A549 (cell line): ENCODE measurements at places on chromosomes 7 and 10. TPM values are rescaled to one million over a fixed set of nuclear protein-coding genes. Genes with fewer than 3 reads are reported as not detected.

Gene SLC26A5
- polyA plus RNA-seq = not detected in 3 replicates

Gene POLR2J2
- polyA plus RNA-seq = 0.19 to 0.53 TPM (median 0.43 TPM) in 3 replicates

Gene HHEX
- 16.0 to 18.4 TPM (median 18.1 TPM) in 3 replicates for polyA plus RNA-seq

Gene MRPL32
- 75.0 to 80.8 TPM (median 76.0 TPM) in 3 replicates for polyA plus RNA-seq

Gene MMP21
- polyA plus RNA-seq = 0.04 TPM in 2 of 3 replicates, not detected in the other

- peak; percentile 32 for DNase-seq
Measured at GRCh38 chr7:135508883-135509588, 866 bp downstream of the CNOT4 start.

DNA sequence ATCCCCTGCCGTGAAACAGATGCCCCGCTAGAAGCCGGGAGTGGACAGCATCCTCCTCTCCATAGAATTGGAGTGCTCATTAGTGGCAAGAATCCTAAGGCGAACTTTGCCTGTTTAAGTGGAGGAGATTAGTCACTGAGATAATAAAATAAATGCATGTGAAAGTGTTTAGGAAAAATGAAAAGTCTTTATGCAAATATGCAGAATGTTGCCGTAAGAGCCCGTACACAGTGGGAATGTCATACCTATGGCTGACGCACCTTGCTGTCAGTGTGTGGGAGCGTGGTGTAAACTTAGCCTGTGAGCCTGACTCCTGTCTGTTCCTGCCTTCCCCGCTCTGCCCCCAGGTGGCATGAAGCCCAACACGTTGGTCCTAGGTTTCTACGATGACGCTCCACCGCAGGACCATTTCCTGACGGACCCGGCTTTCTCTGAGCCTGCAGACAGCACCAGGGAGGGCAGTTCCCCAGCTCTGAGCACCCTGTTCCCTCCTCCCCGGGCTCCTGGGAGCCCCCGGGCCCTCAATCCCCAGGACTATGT lies 1.7 kb upstream of the TRIP6 start:
- DNase-seq = no peak

- DNase-seq = no peak
Measured at GRCh38 chr10:92202536-92202935, 88.3 kb downstream of the CPEB3 start.

DNA sequence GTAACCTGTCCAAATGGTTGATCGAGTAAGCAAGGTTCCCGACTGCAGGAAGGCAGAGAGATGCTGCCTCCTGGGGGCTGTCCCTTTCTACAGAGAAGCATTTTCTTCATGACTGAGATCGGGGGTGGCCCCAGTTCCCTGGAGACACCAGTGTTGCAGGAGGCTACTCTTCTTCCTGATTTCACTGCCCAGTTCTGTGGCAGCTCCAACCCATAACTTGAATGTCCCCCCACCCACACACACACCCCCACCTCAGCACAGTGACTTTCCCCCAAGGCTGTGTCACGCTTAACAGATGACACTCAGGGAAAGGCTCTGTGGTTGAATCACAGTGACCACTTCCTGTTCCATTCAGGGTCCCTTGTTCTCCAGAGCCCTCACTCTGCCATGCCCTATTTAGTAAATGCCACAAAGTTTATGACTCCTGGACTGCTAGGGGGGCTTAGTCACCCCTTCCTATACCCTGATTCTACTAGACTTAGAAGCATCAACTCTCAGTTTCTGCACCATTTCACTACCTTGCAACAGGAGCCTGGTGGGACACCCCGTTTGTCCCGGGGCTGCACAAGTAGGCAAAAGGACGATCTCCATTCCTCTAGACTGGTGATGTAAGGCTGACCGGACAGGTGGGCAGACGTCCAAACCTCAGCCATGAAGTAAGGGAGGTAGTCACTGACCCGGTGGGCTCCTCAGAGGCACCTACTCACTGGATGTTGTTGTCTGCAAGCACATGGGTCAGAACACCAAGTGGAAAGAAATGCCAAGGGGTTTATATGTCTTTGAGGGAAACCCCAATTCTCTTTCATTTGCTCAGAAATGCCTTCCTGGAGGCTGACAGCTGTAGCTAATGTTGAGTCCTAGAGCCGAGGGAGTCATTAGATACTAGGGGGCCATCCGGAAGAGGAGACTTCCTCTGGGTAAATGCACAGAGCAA lies 31.3 kb upstream of the SMC3 start:
- no peak for DNase-seq

DNA sequence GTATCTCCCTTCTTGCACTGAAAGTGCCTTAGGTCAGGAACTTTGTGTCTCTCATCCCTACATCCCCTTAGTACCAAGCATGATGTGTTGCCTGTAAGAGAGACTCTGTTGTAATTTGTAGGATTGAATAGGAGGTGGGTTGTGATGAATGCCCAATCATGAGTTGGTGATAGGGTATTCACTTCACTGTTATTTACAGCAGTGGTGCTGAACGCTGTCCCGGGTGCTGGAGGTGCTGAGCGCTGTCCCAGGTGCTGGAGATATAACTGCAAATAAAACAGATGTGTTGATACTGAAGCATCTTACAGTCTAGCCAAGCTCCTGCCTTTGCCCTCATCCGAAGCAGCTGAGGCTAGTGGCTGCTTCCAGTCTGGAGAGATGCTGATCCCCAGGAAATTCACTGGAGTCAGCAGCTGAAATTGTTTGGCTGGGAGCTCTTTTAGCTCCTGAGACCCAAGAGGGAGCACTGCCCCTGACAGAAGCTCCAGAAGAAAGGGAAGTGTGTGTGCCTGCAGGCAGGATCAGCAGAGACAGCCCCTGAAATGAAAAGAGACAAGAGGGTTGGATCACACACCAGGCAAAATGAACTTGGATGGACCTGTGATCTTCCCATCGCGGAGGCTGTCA lies 183.4 kb downstream of the SORCS3 start:
- DNase-seq = no peak

- no peak for DNase-seq
Measured at GRCh38 chr7:114152314-114152938, 233.6 kb upstream of the PPP1R3A start.

DNA sequence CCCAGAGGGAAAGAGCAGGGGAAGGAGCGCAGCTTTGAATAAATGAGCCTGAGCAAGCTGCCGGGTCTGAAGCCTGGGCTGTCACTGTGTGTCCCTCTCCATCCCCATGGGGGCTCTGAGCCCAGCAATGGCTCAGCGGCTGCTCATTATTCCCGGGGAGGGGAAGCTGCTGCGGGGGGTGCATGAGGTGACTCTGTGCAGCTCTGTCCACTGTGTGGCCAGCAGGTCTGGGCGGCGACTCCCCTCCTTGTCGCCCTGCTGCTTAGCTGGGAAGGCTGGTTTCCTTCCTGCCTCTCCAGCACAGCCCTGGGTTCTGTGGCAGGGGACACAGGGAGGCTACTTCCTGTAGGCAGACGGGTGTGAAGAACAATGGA lies 234.2 kb downstream of the PRPF18 start:
- no peak for DNase-seq

DNA sequence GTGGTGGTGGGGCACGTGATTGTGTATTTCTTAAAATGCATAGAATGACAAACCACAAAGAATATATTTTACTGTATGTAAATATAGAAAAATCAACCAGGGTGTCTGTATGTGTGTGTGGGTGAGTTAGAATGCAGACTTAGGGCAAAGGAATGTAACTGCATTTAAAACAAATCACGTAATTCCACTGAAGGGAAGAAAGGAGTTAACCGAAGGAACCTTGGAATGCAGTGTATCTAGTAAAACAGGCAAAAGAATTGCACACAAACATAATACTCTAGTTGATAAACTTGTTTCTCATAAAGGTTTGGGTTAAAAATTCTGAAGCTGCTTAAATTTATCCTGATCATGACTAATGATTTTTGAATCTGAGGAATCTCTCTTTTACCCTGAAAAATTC lies 134.9 kb downstream of the ADRA2A start:
- DNase-seq = no peak

GRCh38 chr7:8149222-8149621 lies 112.7 kb downstream of the ICA1 start:
- DNase-seq = no peak
